ENCODE measurements at places on chromosomes 3 and 15.

- DNase-seq = no peak
These were observed 27.6 kb downstream of the SEC61A1 start for GRCh38 chr3:128079823-128080222.

- no peak for DNase-seq
These were observed 449 bp downstream of the RAF1 start for GRCh38 chr3:12663401-12663935.

DNA sequence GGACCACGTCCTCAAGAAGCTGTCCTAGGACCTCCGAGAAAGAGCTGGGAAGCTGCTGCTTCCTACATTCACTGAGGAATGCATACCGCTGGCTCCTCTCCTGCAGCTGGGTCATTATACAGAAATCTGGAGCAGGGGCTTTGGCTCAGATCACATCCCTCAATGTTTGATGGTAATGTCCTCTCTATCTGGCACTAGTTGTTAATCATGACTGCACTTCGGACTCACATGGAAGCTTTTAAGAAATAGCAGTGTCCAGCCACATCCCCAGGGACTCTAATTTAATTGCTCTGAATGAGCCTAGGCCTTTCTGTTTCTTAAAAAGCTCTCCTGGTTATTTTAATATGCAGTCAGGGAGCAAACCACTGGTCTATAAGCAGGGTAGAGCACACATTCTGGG lies 25.7 kb upstream of the MYRIP start:
- DNase-seq = no peak

GRCh38 chr3:66756468-66757036 lies 241.6 kb upstream of the KBTBD8 start:
- no peak for DNase-seq

DNA sequence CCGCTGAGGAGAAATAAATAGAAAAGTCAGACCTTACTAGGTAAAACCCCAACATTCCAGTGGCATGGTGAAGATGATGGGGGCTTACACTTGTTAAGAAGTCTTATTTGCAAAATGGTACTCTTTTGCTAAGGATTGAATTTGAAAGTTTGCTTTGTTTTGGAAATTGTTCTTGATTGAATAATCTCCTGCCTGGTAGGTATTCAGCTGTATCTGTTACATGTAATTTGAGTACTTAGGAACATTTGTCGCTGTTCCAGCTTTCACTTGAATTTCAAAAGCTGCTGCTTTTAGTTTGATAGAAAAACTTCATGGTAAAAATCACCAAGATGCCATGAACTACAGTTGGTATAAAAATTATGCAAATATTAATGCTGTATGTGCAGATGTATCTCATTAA lies 44.6 kb downstream of the TFG start:
- DNase-seq = no peak

DNA sequence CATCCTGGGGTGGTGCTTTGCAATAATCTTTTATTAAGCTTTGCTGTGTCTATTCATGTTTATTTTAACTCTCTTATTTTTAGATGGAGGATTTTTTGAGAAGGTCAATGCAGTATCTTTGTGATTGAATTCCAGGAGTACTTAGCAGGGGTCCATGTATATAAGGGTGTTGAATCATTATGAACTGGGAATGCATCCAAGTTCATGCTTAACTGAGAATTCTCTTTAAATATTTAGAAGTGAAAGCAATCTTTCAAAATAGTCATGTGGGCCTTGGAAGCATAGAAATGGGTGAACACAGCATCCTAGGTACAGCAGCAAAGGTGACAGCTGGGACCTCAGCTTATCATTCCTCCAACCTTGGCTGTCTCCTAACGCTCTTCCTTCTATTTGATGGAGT lies 27.3 kb downstream of the SPTSSB start:
- DNase-seq = no peak

- no peak for DNase-seq
These were observed 30.3 kb upstream of the UTS2B start for GRCh38 chr3:191360620-191361019.

GRCh38 chr15:99154271-99154670 lies 49.4 kb downstream of the SYNM start:
- DNase-seq = no peak

DNA sequence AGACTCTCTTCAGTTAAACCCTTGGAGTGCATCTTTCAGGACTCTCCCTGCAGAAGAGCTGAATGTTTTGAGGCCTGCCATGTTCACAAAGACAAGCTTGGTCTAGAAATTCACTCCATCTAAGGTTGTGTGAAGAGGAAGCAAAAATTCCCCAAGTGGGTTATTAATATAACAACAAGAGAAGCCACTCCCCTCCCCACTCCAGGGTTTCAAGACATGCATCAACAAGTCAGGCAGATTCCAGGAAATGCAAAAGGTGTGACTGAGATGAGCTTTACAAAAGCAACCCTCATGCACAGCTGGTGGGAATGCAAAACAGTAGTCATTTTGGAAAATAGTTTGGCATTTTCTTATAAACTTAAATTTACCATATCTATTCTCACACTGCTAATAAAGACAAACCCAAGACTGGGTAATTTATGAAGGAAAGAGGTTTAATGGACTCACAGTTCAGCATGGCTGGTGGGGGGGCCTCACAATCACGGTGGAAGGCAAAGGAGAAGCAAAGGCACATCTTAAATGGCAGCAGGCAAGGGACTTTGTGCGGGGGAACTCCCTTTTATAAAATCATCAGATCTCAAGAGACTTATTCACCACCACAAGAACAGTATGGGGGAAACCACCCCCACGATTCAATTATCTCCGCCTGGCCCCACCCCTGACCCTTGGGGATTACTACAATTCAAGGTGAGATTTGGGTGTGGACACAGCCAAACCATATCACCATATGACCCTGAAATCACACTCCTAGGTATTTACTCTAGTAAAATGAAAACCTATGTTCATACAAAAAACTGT lies 31.3 kb downstream of the TARS3 start:
- DNase-seq = no peak

DNA sequence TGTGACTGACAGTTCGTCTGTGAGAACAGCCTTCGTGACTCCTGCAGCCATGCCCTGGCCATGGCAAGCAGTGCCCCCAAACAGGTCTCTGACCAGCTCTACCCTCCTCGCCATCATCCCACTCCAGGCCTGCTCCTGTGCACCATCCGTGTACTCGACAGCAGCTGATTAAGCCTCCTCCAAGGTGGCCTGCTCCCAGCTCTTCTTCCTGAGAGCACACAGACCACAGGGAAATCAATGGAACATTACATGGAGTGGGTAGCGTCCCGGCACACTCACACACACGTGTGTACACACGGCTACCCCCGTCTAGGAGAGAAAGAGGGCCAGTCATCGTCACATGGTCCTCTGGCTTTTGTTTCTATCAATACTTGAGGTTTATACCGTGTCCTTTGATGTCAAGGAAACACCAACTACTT lies 21.1 kb downstream of the ANXA2 start:
- no peak for DNase-seq

DNA sequence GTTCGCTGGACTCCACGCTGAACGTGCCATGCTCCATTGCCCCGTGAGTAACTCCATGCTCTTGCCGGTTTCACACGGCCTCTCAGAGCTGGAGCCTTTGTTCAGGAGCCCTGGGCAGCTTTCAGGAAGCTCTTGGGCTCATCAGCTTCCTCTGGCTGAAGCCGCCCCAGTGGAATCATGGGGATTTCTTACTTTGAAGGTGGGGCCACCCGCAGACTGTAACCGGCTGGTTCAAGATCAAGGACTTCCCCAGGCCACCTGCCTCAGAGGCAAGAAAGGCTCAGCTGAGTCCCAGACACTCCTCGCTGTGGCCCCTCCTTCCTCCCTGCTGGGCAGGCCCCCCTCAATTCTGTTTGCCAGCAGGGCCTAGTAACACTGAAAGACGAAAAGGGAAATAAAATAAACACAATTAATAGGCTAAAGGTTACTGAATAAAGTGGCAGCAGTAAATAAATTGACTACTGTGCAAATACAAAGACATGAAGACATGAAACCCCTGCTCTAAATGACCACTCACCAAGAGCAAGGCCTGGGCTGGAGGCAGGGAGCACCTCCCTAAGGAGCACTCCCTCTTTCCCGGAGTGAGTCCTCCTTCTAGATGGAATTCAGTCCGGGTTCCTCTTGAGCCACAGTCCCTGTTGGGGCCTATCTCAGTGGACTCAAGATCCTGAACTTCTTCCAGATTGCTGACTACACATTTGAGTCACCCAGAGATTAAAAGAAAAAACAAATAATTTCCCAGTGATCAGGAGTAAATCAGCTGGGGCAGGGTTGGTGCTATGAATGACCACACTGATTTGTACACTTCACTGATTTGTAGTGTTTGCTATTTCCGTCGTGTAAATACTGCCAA lies 51.0 kb downstream of the ZDHHC19 start:
- DNase-seq = peak; percentile 38

DNA sequence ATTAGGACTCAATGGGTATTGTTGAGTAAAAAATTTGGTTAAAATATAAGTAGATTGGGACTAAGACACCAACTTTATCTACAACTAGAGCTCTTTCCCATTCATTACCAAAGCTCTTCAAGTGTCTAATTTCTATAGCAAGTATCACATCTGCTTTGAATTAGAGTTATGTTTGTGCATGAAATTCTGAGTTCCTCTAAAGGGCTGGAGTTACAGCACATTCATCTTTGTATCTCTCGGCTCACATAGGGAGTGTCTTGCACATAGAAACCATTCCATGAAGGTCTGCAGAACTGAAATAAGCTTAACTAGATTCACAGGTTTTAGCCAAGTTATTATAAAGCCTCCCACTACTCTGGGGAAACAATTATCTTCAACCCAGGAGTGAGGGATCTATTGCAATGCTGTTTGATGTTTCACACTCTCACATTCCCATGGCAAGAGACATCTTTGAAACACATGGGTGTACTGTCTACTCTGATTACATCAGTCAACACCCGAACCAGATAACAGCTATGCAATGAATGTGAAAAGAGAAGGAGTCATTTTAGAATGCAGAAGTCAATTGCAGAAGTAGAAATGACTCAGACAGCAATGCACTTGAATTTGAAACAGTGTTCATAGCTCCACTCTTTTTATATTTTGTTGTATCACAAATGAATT lies 93.1 kb upstream of the KBTBD8 start:
- no peak for DNase-seq

- no peak for DNase-seq
These were observed 58.6 kb upstream of the MNS1 start for GRCh38 chr15:56523521-56523920.

DNA sequence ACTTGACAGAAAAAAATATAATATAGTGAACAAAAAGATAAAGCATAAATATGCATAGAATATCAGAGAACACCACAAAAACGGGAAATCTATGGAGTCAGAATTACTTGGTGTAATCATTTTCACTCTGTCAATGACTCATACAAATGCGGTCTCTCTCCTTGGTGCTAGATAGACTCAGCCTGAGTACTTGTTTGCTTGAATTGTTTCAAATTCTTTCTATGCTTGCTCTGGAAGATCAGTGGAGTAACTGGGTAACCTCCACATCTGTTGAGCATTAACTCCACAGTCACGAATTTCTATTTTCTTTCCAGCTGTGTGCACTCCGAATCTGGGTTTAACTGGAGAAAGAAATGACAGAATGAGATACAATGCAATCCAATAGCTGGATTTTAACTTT lies 760.4 kb downstream of the ZPLD1 start:
- no peak for DNase-seq

- DNase-seq = no peak
These were observed 56.0 kb upstream of the MYRIP start for GRCh38 chr3:39753391-39753790.

- no peak for DNase-seq
These were observed 5.1 kb downstream of the PPP2R3A start for GRCh38 chr3:135970506-135971116.

- no peak for DNase-seq
These were observed 134.5 kb downstream of the FBN1 start for GRCh38 chr15:48510976-48511375.

DNA sequence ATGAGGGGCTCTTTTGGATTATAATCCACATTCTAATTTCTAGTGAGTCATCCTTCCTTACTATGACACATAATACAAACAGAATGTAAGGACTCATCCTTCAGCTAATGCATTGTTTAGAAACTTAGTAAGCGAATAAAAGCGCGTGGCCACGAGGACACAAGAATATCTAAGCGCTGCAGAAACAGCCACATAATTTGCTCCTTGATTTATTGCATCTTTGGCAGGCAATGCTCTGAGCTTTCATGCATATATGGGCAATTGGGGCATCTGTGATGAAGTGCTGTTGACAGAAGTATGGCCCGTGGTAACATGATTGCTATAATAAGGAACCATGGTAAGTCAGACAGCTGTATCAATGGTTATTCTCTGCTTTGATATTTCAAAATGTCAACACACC lies 191.3 kb upstream of the ZNF385D start:
- no peak for DNase-seq

DNA sequence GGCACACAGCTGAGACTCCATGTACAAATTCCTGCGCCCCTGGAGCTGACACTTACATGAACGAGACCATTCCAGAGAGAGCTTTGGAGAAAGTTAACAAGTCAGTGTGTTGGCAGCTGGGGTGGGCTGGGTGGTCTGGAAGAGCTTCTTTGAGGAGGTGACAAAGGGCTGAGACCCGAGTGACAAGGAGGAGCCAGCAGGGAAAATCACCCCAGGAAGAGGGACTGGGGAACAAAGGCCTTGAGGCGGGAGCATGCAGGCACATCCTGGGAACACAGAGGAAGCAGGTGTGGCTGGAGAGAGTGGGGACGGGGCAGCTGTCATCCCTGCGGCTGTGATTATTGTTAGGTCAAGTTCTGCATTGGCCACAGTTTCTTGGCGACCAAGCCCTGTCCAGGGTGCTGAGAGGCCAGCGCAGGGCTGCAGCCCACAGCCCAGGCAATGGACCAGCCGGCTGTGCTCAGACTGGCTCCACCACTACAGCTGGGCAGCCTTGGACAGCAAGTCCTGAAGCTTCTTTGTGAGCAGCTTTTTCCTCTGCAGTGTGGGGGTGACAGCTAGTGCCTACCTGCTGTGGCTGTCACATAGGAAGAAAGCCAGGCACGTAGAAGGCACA lies 34.2 kb upstream of the PRR23E start:
- DNase-seq = peak; percentile 82

GRCh38 chr3:141960731-141961130 lies 84.3 kb downstream of the ATP1B3 start:
- DNase-seq = no peak

GRCh38 chr3:59680919-59681318 lies 631.1 kb upstream of the CFAP20DC start:
- no peak for DNase-seq

GRCh38 chr3:85691196-85691595 lies 732.4 kb downstream of the CADM2 start:
- DNase-seq = no peak

- DNase-seq = no peak
These were observed 15.2 kb downstream of the ATG7 start for GRCh38 chr3:11287404-11287803.

DNA sequence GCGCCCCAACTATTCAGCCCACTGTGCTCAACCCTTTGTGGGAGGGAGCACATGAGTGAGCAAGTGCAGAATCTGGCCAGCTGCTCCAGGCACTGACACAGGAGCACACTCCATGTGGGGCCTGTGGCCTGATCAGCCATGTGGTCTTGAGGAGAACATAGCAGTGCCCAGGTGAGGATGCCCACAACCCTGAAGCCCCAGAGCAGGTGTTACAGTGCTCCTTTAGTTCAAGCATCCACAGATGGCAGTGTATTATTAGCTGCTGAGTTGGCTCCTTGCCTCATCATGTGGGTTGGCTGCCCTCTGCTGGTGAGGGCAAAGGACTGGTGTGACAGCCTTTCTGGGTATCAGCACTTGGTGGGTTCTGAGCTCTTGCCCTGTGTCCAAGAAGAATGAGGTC lies 1588.2 kb downstream of the SI start:
- peak; percentile 62 for DNase-seq

All from ELF-1 (cell line).